ENCODE measurements at places on chromosomes 1 and 21.
A peak's percentile ranks its signal among the peaks of the same experiment; 100 is the strongest.

- DNase-seq: no peak
Observed at GRCh38 chr1:204662530-204662929, 23.0 kb downstream of the LRRN2 start.

DNA sequence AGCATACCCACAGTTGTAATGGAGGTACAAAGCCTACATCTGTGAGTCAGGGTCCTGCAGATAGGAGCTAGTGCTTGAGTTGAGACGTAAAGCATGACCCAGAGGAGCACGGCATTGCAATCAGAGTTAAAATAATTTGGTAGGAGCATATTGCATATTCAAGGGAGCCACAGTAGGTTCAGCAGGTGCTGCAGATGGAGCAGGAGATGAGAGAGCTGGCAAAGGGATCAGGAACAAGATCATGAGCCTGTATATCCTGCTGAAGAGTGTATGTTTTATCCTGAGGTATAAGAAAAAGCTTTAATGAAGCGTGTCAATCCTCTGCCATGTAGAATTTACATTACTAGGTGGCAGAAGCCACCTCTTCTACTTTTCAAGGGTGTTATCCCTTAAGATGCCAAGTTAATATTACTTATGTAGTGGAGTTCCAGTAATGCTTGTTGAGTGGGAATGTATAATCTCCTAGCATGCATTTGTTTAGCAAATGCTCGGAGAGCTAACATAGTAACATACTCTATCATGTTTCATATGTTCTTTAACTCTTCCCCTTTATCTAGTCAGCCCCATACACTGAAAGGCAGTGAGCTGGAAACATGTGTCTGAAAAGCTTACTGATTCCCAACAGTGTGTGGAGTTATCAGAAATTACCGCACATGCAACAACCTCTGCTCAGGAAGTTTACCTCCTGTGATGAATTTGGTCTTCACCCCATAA lies 300.3 kb downstream of the GRIK1 start:
- DNase-seq: no peak

DNA sequence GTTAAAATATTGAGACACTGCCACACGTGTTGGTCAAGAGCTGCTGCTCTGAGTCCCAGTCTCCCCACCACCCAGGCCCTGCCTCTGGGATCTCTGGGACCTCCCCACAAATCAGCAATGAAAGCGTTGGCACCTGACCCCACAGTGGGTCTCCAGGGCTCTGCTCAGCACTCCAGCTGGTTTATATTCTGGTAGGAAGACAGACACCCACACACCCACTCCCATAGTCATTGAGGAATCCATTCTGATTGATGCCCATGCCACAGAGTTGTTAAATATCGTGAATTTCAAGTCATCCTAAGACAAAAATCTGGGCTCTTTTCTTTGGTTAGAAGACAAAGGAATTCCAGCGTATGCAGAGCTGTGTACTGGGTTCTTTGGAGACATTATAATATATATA lies 91.6 kb downstream of the KIF26B start:
- no peak for DNase-seq

DNA sequence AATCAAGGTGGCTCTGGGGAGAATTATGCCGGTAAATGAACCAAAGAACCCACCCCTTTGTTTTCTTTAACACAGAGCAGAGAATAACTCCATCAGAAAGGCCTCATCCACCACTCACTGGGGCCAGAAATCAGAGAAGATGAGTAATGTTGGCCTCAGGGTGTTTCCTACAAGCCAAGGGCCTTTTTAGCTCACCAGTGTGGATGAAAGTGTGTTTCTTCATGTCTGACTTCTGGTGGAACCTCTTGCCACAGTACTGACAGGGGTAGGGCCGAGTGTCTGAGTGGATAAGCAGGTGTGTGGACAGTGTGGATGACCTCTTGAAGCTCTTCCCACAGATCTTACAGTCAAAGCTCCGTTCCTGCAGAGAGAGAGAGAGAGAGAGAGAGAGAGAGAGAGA lies 8.3 kb downstream of the GFI1 start:
- no peak for DNase-seq

- no peak for DNase-seq
Observed at GRCh38 chr1:160210561-160210960, 5.4 kb downstream of the PEA15 start.

- DNase-seq: no peak
Observed at GRCh38 chr1:203915811-203916210, 54.4 kb downstream of the SNRPE start.

GRCh38 chr1:30524840-30525617 lies 198.4 kb downstream of the MATN1 start:
- no peak for DNase-seq

DNA sequence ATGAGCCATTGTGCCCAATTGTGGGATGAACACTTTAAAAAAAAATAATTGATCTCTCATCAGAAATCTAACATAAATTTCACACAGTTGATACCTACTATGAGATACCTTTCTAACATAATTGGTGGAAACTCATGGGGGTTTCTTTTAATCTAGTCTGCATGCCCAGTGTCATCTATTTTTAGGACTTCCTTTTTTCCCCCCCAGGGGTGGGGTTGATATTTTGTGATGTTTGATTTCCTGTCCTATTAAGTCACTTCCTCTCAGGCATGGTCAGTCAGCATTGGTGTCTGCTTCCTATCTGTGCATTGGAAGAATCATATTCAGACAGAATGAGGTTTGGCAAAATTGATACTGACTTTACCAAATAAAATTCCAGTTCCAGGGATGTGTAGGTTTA lies 21.5 kb downstream of the NFYC start:
- no peak for DNase-seq

- DNase-seq: no peak
Observed at GRCh38 chr1:20586953-20587660, 1.8 kb upstream of the CDA start.

DNA sequence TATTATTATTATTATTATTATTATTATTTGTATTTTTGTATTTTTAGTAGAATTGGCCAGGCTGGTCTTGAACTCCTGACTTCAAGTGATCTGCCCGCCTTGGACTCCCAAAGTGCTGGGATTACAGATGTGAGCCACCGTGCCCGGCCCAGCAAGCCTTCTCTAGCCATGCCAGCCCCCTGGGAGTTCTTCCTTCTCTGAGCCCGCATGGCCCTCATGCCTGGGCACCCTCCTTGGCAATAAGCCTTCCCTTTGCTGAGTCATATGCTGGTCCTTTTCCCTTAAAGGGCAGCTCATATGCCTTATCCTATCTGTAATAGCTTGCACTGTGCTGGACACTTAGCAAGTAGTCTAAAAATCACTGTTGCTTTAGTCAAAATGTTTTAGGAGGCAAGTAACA lies 8.5 kb upstream of the NBL1 start:
- DNase-seq: no peak

- no peak for DNase-seq
Observed at GRCh38 chr1:209456878-209457277, 126.6 kb upstream of the CAMK1G start.

- no peak for DNase-seq
Observed at GRCh38 chr1:160777486-160778089, 18.4 kb upstream of the LY9 start.

DNA sequence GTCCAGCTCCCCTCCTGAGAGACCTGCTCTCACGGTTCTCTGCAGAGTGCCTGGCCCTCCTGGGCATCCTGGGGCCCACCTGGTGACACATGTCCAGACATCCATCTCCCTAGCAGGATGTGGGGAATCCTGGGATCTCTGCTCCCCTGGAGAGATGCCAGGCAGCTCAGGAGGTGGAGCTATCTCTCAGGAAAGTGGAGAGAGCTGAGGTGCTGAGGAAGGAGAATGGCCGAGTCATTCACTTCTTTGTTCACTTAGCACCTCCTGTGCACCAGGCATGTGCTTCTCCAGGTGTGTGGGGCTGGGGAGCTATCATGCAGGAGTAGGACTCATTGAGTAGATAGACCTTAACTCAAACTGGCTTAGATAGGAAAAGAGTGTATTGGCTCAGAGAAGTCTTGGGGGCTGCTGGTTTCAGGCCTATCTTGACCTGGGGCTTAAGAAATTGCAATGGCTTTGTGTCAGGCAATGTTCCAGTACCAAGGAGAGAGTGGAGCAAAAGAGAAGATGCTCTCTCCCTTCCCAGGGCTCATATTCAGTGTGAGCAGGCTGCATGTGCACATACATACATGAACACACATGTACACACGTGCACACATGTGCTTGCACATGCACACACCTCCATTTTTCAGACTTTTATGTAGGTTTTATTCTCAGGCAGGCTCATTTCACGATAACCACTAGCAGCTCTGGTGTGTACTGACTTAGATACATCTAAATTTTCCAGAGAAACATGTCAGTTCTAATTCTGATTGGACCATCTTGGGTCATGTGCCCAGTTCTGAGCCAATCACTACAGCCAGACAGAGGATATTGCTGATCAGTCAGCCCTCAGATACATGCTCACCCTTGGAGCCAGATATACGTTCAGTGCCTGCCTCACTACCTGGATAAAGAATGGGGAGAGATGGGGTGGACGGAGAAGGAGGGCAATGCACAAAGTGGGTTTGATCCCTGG lies 437.6 kb downstream of the PTPRU start:
- no peak for DNase-seq

- no peak for DNase-seq
Observed at GRCh38 chr1:43058056-43058455, 99.4 kb upstream of the SLC2A1 start.

DNA sequence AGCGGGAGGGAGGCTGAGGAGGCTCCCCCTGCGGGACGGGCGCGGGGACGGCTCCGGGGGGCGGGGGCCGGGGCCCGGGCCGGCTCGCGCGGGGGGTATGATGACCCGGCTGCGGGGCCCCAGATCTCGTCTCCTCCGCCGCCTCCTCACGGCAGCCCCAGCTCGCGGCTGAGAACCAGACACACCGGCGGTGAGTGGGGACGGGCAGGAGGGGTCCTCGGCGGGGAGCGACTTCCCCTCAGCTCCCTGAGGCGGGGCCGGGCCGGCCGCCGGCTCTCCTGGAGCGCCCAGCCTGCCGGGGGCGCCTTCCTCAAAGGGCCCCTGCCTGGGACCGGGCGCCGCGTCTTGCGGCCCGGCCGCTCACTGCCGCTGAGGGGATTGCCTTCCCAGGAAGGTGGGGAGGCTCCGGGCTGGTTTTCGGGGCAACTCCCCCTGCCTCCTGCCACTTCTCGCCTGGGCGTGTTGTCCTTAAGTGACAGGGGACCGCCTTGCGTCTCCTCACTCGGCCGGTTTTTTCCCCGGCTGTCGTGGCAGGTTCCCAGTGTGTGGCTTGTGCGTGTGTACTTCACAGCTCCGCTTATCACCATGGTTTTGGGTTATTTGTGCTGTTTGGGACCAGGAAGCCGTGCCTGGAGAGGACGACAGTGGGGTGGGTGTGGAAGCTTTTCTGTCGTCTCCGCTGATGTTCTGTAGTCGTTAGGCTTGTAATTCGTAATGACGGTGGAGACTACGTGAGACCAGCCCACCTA lies 800 bp downstream of the HIPK1 start:
- peak; percentile 50 for DNase-seq

GRCh38 chr1:110888049-110888448 lies 15.1 kb downstream of the CD53 start:
- no peak for DNase-seq

GRCh38 chr1:154821083-154821482 lies 49.0 kb downstream of the KCNN3 start:
- DNase-seq: no peak

- DNase-seq: peak; percentile 68
Observed at GRCh38 chr1:160795951-160796383, at the start of gene LY9. Gene LY9 (plus strand): TSS chr1:160796174. CDS start chr1:160796188, 14 bp downstream.

DNA sequence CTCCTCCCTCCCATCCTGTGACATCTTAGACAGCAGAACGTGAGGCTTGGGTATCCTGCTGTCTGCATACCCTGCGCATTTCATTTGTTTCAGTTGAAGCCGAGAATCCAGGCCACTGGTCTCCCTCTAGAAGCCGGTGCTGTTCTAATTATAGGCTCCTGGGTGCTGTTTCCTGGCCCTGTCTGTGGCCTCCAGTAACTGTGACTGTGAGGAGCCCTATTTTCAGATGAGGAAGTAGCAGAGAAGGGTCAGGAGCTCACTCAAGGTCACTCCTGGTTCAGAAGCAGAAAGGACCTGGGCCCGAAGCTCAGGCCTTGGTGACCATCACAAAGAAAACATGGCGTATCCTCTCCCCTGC lies 24.0 kb downstream of the COQ8A start:
- no peak for DNase-seq

DNA sequence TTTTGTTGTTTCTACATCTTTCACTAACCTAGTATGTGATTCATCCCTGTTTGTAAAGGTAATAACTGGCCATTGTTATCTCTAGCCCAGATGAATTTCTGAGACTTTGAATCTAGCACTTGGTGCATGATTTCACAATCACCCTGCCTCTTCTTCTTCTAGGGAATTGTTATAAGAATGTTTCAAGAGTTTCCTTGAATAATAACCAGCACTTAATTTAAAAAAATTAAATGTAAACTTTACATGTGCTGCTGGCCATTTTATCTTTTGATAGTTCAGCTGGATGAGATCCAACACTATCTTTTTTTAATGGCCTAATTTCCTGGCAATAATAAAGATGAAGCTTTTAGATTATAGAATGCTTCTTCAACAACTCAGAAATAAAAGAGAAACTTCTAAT lies 31.8 kb downstream of the UBE2U start:
- no peak for DNase-seq

GRCh38 chr1:8863794-8864233 lies 14.7 kb downstream of the ENO1 start:
- DNase-seq: no peak

DNA sequence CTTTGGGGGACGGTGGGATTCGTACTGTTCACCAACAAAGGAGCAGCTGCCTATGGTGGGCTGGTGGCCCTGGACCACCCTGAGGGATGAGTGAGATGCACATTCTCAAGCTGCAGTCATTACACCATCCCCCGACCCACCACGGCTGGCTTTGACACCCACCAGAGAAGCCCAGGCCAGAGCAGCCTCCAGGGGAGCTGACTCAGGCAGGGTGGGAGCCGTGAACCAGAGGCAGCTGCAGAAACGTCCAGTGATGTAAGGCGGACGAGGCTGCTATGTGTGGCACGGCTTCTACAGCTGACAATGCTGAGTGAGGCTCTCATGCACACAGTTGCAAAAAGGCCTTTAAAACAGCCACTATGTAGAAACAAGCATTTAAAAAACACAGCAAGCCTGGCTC lies 40.1 kb downstream of the CHAF1B start:
- no peak for DNase-seq

DNA sequence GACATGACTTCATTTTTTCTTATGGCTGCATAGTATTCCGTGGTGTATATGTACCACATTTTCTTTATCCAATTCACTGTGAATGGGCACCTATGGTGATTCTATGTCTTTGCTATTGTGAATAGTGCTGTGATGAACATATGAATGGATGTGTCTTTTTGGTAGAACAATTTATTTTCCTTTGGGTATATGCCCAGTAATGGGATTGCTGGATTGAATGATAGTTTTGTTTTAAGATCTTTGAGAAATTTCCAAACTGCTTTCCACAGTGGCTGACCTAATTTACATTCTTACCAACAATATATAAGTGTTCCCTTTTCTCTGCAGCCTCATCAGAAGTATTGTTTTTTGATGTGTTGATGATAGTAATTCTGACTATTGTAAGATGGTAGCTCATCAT lies 361.7 kb upstream of the SGIP1 start:
- no peak for DNase-seq

DNA sequence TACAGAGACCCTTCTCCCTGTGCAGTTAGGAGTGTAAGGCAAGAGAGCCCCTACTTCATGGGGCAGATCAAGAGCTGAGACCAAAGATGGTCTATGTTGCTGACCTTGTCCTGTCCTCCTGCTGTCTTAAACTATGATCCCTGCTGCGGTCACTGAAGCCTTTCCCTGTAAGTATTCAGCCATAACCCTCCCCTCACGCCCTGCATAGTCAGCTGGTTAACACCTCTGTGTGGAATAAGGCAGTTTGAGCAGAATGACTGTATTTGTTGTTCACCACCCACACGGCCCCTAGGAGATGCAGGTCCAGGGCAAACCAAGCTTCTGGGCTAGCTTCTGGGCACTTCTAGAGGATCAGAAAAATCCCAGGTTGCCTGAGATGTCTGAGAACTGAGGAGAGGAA lies 356 bp downstream of the TSPAN1 start:
- no peak for DNase-seq
